Glutamatergic neuron (in vitro differentiated cells): ENCODE measurements at places on chromosomes 2 and 18. TPM values are rescaled to one million over a fixed set of nuclear protein-coding genes. Genes with fewer than 3 reads are reported as not detected.
A peak's percentile ranks its signal among the peaks of the same experiment; 100 is the strongest.

Gene HOXD3
- not detected for total RNA-seq

Gene SERPINB12
- total RNA-seq, result not detected

- H3K4me1 ChIP-seq, result peaks cover 29% of the 10 kb centered on the region
- DNase-seq, result peak; percentile 42
- peak overlapping the region; percentile 48 for H3K4me3 ChIP-seq
These were observed 430.4 kb downstream of the LPIN1 start for GRCh38 chr2:12176623-12177454.

DNA sequence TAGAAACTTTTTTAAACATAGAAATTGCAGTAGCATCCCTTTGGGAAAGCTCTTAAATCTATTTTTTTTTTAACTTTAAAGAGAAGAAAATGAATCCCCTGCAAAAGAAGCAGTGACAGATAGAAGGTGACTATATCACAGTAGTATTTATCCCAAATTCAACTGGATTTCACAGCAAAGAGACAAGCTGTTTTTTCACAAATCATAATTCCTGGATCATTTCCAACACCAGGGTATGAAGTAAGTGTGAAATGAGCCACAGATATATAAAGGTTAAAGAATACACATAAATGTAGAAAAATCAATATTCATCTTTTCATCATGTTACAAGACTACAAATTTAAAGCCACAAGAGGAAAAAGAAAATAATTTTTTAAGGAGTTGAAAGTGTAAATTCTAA, 1404.9 kb upstream of the NXPH2 start:
- H3K27ac ChIP-seq, result no peak overlapping the region
- no peaks in the 10 kb centered on the region for H3K36me3 ChIP-seq
- no peak overlapping the region for H3K4me3 ChIP-seq
- no peaks in the 10 kb centered on the region for H3K27me3 ChIP-seq

DNA sequence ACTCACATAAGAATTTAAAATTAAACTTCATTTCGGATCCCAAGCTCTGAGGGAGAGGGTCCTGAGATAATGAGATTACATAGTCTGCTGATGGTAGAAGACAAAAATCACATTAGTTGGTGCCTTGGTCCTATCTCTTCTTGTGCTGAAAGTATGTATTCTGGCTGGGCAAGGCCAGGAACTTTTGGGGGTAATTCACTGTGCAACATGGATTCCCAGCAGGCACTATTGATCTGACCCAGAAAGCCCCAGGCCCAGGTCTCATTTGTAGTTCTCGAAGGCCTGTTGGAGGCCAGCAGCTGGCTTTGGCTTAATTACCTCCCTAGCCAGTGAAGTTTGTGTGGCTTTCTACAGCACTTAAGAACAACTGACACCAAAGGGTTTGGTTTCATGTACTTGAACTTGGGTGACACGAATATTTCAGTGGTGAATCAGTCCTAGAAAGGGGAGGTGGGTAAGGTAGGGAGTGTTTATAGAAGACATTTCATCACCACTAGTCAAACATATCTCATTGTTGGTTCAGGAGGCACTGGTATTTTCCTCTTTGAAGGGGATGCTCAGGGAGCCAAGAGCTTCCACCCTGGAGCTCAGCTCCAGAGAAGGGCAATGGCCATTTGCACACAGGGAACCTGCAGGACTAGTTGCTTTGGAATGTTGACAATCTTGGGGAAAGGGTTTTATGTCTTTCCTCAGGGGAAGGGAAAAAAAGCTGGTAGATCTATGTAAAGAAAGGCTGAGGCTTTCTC, 217.8 kb downstream of the OSR1 start:
- no peaks in the 10 kb centered on the region for H3K4me1 ChIP-seq
- H3K36me3 ChIP-seq, result no peaks in the 10 kb centered on the region
- no peak overlapping the region for H3K27ac ChIP-seq
- H3K4me3 ChIP-seq, result no peak overlapping the region

DNA sequence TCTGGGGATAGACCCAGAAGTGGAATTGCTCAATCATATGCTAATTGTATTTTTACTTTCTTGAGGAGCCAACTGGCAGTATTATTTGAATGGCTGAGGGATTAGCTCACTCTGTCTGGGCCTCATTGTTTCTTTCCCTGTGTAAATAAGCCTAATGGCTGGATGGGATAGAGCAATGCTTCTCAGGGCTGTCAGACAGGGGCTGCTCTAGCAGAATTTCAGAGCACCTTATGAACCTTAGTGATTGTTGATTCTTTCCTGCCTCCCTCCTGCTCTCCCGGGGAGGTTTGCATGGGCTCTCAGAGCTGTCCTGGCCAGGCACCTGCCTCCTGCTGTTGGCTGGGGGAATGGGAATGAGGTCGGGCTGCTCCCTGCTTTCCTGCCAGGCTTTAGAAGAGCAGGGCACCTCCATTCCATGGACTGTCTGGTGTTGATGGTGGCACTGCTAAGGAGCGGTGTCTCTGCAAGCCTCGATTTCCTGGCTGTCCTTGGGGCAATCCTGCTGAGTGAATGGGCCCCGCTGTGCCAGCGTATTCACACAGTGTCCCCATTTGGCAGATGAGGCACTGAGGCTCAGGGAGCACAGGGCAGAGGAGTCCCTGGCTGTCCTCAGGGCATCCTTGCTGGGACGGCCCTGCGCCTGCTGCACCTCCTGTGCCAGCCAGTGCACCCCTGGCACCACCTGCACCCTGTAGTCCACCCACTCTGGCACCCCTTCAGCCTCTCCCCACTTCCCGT, 468.2 kb upstream of the HS6ST1 start:
- no peak overlapping the region for H3K4me3 ChIP-seq
- peaks cover 5% of the 10 kb centered on the region for H3K36me3 ChIP-seq
- H3K27ac ChIP-seq, result no peak overlapping the region
- no peak for DNase-seq
- H3K27me3 ChIP-seq, result peaks cover 8% of the 10 kb centered on the region

GRCh38 chr2:27854229-27854862, 35.8 kb downstream of the RBKS start:
- no peak overlapping the region for H3K4me3 ChIP-seq
- no peaks in the 10 kb centered on the region for H3K4me1 ChIP-seq
- no peak for DNase-seq

GRCh38 chr2:224039080-224039769, at the start of gene SERPINE2:
Gene SERPINE2 (minus strand): TSS chr2:224039286. CDS start chr2:224001900, 37,386 bp downstream.
- no peaks in the 10 kb centered on the region for H3K36me3 ChIP-seq
- DNase-seq, result peak; percentile 75
- peaks cover 11% of the 10 kb centered on the region for H3K27me3 ChIP-seq
